ENCODE measurements at places on chromosomes 2 and 18. TPM values are rescaled to one million over a fixed set of nuclear protein-coding genes. Genes with fewer than 3 reads are reported as not detected.

GRCh38 chr18:79779700-79780190 lies 18.0 kb upstream of the KCNG2 start:
- DNase-seq, result no peak

- DNase-seq, result peak; percentile 98
These were observed 114.2 kb downstream of the RBMS1 start for GRCh38 chr2:160379399-160379798.

- DNase-seq, result no peak
These were observed 1464.6 kb upstream of the CELF4 start for GRCh38 chr18:39030124-39030655.

The CEP68 gene
- total RNA-seq, result 12.0 TPM

The ANKRD30BL gene
- total RNA-seq, result 0.16 TPM

DNA sequence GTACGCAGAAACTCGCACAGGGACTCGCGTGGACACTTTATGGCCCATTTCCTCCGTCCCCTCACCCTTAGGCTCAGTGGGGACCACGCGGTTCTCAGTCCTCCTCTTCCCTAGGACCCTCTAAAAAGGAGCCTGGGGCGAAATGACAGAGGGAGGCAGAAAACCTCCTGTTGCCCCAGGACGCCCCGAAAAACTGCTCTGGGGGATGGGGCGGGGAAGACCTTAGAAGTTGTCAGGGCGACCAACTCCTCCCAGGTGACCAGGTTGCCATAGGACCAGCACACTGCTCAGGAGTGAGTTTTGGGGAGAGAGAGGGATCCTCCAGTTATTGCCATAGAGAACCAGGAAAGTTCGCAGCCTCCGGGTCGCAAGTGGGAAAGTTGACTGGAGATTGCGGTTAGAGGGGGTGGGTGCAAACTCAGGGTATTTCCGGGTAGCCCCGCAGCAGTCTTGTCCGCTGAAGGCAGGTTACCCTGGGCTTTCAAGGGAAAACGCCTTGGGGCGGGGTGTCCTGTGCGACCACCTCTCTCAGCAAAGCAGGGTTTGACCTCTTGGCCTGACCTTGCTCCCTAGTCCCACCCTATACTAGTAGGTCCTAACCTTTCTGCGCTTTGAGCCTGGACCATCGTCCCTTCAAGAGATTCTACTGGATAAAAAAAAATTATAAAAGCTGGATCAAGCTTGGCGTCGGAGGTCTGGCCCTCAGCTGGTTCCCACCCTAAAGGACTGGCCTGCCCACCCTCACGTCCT lies 7.8 kb upstream of the PAX3 start:
- DNase-seq, result no peak

The NOTO gene
- total RNA-seq, result not detected

The RIF1 gene
- 122 TPM for total RNA-seq

The PROM2 gene
- total RNA-seq, result 0.18 TPM
